ENCODE measurements at places on chromosomes 7 and 10. TPM values are rescaled to one million over a fixed set of nuclear protein-coding genes. Genes with fewer than 3 reads are reported as not detected.

The MYPN gene
- 0.64 TPM for total RNA-seq

The VWA2 gene
- not detected for total RNA-seq

The STEAP1B gene
- not detected for total RNA-seq

The SPACDR gene
- total RNA-seq: not detected

The RNF148 gene
- total RNA-seq: not detected

The AOC1 gene
- total RNA-seq: not detected

The ODAD2 gene
- 0.30 TPM for total RNA-seq

The ACHE gene
- not detected for total RNA-seq

The PLEKHA8 gene
- 19.3 TPM for total RNA-seq

The HYAL4 gene
- not detected for total RNA-seq

The GTPBP10 gene
- total RNA-seq: 9.3 TPM

The NIPSNAP2 gene
- 6.8 TPM for total RNA-seq

The CDK14 gene
- 10.4 TPM for total RNA-seq

The GNG11 gene
- total RNA-seq: 43.8 TPM

The SPDYE18 gene
- total RNA-seq: not detected

The OR2A12 gene
- not detected for total RNA-seq

The TEX47 gene
- total RNA-seq: not detected

The CD36 gene
- total RNA-seq: not detected

The AOAH gene
- 4.8 TPM for total RNA-seq

The RAMP3 gene
- not detected for total RNA-seq

The EPHA1 gene
- total RNA-seq: not detected

The ZNF727 gene
- total RNA-seq: not detected

The HOGA1 gene
- 70.8 TPM for total RNA-seq

The TUBB8 gene
- not detected for total RNA-seq

The KAZALD1 gene
- total RNA-seq: 35.4 TPM

The SLC26A5 gene
- total RNA-seq: not detected

The STMP1 gene
- 15.7 TPM for total RNA-seq

The GBX1 gene
- not detected for total RNA-seq

The AS3MT gene
- total RNA-seq: 1.2 TPM

The VIPR2 gene
- not detected for total RNA-seq

The XRCC2 gene
- total RNA-seq: 0.98 TPM

The OR6B1 gene
- total RNA-seq: not detected

The NME8 gene
- total RNA-seq: not detected

The C10orf67 gene
- 0.14 TPM for total RNA-seq

The TAS2R41 gene
- not detected for total RNA-seq

The CPA2 gene
- not detected for total RNA-seq

The PAPSS2 gene
- 77.9 TPM for total RNA-seq

The ELAPOR2 gene
- 0.98 TPM for total RNA-seq

The GRM3 gene
- not detected for total RNA-seq

The GPR22 gene
- total RNA-seq: not detected

The SPDYE16 gene
- not detected for total RNA-seq

The ENTPD1 gene
- total RNA-seq: 0.03 TPM

The AKR1C4 gene
- not detected for total RNA-seq

The TDRD1 gene
- total RNA-seq: not detected

The ZNF33B gene
- 12.7 TPM for total RNA-seq

The MRLN gene
- not detected for total RNA-seq

The ANLN gene
- 109 TPM for total RNA-seq

The NUPR2 gene
- total RNA-seq: not detected

The GNGT1 gene
- not detected for total RNA-seq
